ENCODE measurements at places on chromosomes 16 and 17.

- no peak for DNase-seq
Observed at GRCh38 chr17:76626442-76626841, 17.1 kb downstream of the ST6GALNAC1 start.

GRCh38 chr16:30526137-30526822 is at the start of gene ZNF768:
Gene ZNF768, minus strand, starts transcription at chr16:30526566. Its CDS starts 153 bp downstream, at chr16:30526413.
- no peak for DNase-seq

DNA sequence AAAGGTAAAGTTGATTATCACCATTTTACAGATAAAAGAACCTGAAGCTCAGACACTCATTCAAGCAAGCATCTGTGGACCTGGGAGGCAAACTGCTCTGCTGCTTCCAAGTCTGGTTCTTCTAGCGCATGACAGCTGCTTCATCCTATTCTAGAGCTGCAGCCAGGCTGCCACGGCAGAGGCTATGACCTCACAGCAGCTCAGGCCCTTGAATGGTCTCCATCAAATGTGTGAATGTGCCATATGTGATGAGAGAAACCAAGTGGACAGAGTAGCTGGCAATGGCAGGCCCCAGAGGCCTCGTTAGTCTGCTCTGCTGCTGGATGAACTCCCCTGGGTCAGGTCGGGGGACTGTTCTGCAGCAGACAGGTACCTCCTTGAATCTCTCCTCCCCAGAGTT is 30.7 kb upstream of the FOXJ1 start:
- no peak for DNase-seq

- DNase-seq = no peak
Observed at GRCh38 chr16:3857189-3858043, 23.1 kb downstream of the CREBBP start.

- DNase-seq = no peak
Observed at GRCh38 chr17:16442594-16443510, 27.5 kb downstream of the TRPV2 start.

GRCh38 chr17:69154267-69154666 is 12.6 kb upstream of the ABCA6 start:
- DNase-seq = no peak

DNA sequence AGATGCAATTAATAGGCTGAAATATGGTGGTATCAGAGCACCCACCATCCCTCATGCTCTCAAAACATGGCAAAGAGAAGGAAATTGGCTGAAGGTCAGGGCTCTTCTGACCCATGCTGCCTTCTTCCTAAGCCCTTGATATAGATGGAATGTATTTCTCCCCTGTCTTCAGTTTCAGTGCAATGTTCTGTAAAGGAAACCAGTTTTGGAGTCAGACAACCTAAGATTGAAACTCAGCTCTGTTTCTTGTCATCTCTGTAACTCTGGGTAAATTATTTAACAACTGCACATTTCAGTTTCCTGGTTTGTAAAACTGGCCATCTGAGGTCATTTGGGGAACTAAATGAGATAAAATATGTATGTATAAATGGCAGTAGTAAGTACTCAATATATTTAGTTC is 243.9 kb downstream of the CA10 start:
- no peak for DNase-seq

- no peak for DNase-seq
Observed at GRCh38 chr17:63659850-63660249, 37.6 kb downstream of the MAP3K3 start.

DNA sequence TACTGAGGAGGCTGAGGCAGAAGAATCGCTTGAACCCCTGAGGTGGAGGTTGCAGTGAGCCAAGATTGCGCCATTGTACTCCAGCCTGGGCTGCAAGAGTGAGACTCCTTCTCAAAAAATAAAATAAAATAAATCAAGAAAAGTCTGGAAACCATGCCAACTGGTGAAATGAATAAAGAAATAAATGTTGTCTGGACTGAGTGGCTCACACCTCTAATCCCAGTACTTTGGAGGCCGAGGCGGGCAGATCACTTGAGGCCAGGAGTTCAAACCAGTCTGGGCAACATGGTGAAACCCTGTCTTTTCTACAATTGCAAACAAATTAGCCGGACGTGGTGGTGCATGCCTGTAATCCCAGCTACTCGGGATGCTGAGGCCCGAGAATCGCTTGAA is 744 bp upstream of the LRRC37A3 start:
- DNase-seq = no peak

- DNase-seq = no peak
Observed at GRCh38 chr17:66717641-66718058, 117.3 kb upstream of the CACNG5 start.

DNA sequence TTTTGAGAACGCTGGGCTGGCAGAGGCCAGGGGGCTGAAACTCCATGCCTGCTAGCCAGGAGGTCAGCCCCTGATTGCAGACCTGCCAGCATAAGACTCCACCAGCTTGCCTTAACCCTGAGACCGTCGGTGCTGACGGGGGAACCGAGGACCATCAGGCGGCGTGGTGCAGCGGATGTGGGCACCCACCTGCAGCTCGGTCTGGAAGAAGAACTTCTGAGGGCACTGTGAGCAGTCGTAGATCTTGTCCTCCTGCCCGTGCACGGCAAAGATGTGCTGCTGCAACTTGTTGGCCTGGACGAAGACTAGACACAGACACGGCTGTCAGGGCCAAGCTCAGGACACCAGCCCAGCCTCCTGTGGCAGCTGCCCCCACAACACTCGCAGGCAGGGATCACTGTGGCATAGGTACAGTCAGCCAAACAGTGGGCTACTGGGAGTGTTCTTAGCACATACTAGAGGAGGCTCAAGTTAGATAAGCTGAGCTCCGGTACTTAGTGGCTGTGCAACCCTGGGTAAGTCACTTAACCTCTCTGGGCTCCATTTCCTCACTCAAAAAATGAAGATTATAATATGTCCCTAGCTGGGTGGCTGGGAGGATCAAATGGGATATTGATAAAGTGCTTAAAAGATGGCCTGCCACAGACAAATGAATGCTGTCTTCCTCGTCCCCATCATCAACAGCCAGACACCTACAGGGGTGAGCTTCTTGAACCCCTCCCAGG is 150.0 kb downstream of the C16orf78 start:
- DNase-seq = no peak

DNA sequence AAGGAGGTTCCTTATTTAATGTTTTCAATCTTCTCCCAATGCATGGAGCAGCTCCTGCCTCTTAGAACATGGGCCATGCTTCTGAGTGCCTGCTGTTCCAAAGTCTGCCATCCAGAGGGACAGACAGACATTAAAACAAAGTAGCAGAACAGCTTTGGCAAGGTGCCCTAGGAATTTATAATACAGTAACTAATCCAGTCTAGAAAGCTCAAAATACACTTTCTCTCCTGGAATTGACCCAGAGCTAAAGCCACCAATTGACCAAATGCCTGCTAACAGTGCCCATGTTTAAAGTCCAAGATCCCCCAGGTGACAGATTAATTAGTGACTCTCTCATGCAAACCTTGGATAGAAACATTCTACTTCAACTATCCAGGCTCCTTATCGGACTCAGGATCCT is 11.1 kb upstream of the CHRNE start:
- no peak for DNase-seq

- no peak for DNase-seq
Observed at GRCh38 chr16:27311448-27311830, 2.3 kb upstream of the IL4R start.

DNA sequence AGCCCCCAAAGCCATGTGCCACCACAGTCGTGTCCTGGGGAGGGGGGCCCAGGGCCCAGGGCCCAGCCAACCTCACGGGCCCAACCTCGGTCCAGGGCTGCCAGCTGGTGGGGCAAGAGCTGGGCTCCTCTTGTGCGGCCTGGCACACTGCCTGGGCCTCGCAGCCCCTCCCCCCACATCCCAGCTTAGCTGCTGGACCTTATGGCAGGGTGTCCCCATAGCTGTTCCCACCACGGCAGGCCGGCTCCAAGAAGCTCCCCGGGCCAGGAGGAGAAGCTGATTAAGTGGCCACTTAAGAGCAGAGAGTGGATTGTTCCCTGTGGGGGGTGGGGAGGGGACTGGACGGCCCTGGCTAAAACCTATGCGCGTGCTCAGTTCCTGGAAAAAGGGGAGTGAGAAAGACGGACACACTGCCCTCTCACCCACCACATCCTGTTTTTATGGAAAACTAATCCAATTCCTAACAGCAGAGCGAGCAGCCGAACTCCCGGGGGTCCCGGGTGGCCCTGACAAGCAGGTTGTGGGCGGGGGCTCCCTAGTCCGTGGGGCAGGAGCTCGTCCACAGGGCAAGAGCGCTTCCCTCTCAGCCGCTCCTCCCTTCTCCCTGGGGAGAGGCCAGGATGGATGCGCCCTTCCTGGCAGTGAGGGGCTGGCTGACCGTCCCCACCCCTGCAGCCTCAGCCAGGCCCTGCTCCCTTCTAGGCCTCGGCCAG is 16.8 kb downstream of the PIEZO1 start:
- DNase-seq = no peak

- no peak for DNase-seq
Observed at GRCh38 chr16:68286153-68287074, 22.1 kb downstream of the SLC7A6 start.

- no peak for DNase-seq
Observed at GRCh38 chr16:23650674-23651416, 9.6 kb downstream of the DCTN5 start.

DNA sequence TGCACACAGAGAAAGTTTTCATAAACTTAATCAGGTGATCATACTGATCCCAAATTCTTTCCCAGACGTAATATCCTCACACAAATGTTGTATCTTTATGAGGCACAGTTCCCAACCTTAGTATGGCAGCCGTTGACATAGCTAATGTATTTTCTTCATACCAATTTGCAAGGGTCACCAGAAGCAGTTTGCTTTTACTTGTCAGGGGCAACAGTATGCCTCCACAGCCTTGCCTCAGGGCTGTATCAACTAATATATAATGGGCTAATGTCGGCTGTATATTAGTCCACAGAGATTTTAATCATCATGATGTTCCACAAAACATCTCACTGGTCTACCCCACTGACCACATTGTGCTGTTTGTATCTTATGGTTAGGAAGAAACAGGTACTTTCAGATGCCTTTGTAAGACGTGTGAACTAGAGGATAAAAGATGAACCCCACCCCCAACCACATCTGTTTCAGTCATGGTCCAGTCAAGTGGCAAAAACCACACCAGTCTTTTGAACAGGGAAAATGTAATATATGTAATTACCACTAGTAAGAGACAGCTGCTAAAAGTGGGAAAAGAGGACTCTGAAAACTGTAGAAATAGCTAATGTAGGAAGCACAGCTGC is 55.2 kb downstream of the GAN start:
- no peak for DNase-seq

- no peak for DNase-seq
Observed at GRCh38 chr17:68033636-68034451, 1.7 kb upstream of the KPNA2 start.

GRCh38 chr17:7561589-7562207 is at the start of gene SENP3:
Gene SENP3, plus strand, starts transcription at chr17:7561919. Its CDS starts 1,158 bp downstream, at chr17:7563077.
- peak; percentile 80 for DNase-seq

DNA sequence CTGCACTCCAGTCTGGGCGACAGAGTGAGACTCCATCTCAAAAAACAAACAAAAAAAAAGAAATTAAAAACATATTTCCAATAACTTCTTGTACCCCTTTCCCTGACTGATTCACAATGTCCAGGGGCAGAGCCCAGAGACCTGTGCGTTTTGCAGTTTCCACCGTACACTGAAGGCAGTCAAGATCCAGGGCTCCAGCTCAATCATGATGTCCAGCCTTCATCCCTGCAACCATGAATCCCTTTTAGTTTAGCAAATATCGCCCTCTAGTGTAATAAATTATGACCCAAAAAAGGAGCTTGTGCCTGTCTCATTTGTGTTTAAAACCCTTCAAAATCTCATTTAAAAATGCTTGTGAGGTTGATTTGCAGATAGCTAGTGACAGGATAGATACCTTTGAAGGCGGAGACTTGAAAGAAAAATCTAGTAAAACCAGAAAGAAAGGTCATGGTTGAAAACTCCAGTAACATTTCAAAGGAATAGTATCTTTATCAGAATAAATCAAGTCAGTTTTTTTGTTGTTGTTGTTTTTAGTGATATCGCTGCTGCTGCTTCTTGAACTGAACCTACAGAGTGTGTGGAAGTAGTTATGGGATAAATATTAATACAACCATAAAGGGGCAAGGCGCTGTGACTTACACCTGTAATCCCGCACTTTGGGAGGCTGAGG is 3.7 kb upstream of the ERN1 start:
- no peak for DNase-seq

- DNase-seq = no peak
Observed at GRCh38 chr16:2091547-2092255, 43.9 kb downstream of the TSC2 start.

GRCh38 chr16:58096249-58096648 is 32.9 kb downstream of the CFAP20 start:
- DNase-seq = no peak

DNA sequence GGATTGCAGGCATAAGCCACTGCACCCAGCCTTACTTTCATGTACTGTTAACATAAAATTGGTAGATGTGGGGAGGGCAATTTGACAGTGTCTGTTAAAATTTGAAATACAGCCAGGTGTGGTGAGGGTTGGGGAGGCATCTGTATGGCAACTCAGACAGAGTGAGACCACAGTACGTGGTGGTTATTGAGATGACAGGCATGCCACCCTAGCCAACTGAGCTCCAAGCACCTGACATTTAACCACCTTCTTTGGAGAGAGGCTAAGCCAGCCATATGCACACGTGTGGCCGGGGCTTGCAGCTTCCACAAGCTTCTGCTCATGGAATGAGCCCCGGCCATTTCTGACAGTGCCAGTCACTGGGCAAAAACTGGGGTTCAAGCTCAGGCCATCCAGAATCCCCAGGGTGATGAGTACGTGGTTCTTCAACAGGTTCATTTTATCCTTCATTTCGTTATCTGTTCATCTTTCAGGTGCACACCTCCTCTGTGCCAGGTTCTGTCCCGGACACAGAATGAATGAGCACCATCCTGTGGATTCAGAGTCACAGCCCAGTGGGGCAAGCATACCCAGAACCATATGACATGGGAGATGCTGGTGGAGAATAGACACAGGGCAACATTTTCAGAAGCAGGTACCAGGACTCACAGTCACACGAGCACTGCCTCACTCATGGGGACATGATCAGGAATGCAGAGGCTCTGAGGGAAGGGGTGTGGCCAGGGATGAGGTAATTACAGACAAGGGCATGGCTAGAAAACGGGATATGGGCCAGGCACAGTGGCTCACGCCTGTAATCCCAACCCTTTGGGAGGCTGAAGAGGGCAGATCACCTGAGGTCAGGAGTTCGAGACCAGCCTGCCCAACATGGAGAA is 36.2 kb downstream of the C16orf82 start:
- no peak for DNase-seq

- no peak for DNase-seq
Observed at GRCh38 chr16:4052801-4053293, 63.4 kb downstream of the ADCY9 start.

DNA sequence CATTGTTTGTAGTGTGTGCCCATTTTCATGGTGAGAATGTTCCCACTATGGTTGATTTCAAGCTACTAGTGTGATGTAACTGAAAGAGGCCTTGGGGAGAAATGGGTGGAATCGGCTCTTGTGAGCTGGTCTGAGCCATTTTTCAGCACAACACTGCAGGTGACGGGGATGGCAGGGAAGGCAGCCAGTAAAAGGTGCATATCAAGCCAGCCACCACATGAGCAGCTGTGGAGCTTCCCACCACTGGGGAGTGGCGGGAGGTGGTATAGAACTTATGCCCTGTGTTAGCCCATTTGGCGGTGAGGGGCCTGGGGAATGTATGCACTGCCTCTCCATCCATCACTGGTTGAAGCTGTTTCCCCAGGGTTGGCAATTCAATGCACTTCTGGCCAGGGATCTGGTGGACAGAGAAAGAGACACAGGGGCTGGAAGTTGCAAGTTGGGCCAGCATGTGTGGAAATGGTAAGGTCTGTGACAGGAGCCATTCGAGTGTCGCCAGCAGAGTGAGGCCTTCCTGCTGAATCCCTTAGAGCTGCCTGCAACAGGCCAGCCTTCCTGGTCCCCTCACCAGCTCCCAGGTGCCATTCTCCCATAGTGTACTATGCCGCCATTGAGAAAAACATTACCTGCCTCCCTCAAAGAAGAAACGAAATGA is 31.7 kb upstream of the BRD7 start:
- no peak for DNase-seq

Data from stimulated activated CD4-positive, alpha-beta T cell treated with anti-CD3 and anti-CD28 coated beads, TNF-alpha, amount 100 ng/mL, for 4 hours (primary cell).